ENCODE measurements at places on chromosomes 4 and X. TPM values are rescaled to one million over a fixed set of nuclear protein-coding genes. Genes with fewer than 3 reads are reported as not detected.

DCHS2 gene
- under 0.01 TPM for total RNA-seq

SCML2 gene
- total RNA-seq = 0.66 TPM

DNA sequence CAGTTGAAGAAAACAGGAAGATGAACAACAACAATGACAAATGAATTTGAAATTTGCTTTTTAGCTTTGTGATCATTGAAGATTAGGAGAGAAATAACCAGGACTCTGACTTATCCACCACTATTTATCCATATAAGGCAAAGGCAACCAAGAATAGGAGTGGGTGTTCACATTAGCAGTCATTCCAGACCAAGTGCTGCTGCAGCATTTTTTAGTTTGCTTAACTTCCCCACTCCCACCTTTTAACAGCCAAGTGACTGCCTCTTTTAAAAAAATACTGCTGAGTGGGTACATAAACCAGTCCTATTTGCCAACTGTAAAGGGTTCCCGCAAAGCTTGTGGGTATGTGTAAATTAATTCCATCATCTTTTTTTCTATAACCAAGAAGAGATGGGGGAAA, 230.9 kb downstream of the IQCM start:
- DNase-seq = no peak

MUC7 gene
- total RNA-seq = not detected

TRO gene
- total RNA-seq = 21.0 TPM

GRCh38 chrX:46710425-46710824, 48.5 kb downstream of the SLC9A7 start:
- no peak for DNase-seq

GRCh38 chr4:72325215-72325614, 243.8 kb downstream of the ADAMTS3 start:
- DNase-seq = no peak

- DNase-seq = no peak
Measured at GRCh38 chr4:94762326-94762725, 4.6 kb downstream of the BMPR1B start.

Measured in tibial nerve (tissue), 4 donors.